AG09319 (cell line): ENCODE measurements at places on chromosomes 13 and 19.

DNA sequence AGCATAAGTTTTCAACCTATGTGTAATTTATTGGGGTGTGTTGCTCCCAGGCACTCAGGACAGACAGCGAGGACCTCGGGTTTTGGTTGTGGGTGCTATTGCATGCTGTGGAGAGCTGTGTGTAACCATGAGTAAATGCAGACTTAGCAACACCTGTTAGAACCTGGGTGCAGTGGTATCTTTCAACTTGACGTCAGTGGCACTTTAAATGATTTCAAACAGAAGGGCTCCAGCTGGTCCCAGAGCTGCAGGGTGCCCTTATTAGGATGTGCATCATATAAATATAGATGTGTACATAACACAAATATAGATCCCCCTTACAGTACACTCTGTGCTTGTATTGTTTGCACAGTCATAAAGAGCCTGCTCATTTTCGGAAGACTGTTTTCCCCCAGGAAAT is 228.3 kb upstream of the IRS2 start:
- no peak for DNase-seq

DNA sequence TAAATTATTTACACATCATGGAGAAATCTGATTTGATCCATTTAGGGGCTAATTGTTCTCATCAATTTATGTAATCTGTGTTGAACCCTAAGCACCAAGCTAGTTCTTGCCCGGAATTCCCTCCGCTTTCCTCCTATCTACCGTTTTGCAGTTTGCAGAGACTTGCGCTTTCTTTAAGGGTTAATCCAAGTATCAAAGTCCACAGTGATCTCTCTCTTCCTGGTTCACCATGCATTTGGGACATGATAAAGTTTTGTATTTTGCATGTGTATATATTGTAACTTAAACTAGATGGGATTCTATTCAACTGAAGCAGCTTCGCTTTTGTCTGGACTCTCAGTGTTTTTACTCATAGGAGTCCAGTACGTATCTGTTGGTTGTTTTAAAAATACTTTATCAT is 13.8 kb upstream of the KLF5 start:
- no peak for DNase-seq

DNA sequence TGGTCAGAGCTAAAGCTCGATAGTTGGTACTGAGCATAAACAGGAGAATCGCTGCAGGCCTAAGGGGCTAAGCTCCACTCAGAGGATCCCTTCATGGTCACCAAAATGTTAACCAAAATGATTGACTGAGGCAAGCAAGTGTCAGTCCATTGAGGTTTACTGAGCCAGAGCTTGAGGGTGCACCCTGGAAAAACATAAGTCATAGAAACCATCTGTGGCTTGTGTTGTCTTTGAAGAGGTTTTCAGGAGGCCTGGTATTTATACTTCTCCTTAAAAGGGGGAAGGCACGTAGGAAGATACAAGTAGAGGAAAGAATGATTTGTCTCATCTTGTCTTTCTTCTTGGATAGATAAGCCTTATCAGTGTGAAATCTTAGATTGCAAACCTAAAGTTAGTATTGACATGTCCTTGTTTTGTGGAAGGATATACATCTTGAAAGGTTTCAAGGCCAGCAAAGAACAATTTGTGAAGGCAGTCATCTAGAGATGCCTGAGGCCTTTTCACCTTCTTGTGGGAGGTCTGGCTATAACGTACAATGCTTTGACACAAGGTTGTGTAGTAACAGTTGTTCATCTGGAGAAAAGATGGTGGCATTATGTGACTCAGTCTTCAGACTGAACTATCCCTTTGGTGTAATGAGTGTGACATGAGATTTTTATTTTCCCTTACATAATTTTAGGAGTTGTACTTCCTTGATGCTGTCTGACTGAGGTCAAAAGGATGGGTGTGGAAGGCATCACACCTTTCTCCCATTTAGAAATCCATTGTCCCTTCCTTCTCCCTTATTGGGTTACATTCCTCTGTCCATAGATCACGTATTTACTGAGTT is 14.7 kb upstream of the CEACAM6 start:
- no peak for DNase-seq

GRCh38 chr13:75803164-75803611 is 167.1 kb downstream of the LMO7 start:
- DNase-seq = no peak

DNA sequence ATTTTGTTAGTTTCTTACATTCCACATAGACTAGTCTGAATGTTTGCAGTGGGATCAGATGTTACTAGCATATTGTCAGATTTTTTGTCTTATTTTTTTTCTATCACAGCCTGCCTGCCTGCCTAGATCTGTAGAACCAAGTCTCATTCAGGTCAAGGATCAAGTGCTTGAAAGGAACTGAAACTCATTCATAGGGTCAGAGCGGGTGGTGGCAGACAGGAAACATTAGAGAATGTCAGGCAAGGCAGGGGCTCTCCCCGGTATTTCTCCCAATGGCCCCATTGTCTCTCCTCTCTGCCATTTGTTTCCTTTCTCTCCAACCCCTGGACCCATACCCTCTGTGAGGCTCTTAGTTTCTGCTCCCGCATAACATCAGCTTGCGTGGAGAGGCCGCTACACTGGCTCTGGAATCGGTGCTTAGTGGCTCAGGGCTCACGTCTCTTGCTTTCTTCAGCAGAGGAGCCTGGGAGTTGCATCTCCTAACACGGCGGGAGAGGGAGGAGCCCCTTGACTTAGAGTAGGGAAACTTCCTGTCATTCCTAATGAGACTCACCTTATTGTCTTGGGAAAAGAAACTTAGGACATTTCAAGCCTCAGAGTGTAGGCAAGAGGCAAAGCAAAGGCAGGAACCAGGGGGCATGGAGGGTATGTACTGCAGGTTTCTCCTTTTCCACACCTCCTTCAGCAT is 35.6 kb upstream of the SPATA13 start:
- no peak for DNase-seq

DNA sequence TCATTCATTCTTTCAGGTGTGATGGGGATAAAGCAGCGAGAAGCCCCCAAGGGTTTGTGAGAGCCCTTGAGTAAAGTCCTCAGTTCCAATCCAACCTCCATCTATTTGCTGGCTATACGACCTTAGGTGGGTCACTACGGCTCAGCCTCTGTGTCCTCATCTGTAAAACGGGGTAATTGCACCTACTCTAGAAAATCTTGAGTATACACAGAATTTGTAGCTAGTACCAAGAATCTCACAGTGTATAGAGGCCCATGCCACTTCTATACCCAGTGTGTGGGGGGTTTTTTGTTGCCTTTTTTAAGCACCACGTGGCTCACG is 406 bp upstream of the DNMT1 start:
- DNase-seq = no peak

DNA sequence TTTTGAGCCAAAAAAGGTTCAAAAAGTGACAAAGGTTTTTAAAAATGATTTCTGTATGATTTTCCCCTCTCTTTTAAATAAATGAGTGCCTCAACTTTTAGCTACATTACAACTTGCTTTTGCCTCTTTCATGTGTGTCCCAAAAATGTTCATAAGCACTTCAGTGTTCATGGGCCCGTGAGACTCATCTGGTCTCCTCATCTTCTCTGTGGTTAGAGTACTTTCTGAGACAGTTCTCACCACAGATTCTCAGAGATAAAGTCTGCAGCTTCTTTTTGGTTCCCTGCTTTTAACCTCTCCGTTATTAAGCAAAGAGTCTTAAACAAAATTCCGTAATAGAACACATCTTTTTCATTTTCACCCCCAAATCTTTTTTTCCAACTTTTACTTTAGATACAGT is 156.9 kb downstream of the DLEU7 start:
- DNase-seq = no peak

DNA sequence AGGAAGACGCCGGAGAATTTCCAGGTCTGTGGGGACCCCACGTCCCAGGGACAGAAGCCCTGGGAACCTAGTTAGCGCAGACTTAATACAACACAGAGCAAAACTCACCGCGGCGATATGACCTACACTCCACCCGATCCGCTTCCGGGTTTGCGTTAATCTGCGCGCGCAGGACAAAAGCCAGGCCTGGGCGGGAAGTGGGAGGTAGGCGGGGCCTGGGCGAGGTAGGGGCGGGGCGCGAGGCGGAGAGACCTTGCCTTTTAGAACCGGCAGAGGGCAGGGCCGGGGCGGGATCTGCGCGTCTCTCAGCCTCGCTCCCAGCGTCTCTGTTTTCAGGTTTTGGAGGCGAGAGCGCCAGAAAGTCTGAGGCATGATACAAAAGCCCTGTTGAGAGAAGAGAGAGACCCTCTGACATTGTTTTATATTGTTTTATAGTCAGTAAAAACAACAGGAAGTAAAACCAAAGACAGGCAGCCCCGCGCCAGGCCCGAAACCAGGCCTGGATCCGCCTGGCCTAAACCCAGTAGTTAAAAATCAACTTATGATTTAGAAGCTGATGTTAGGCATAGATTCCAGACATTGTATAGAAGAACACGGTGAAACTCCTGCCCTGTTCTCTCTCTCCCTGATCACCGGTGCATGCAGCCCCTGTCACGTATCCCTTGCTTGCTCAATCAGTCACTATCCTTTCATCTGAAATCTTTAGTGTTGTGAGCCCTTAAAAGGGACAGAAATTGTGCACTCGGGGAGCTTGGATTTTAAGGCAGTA is at the start of gene ZNF611:
Gene ZNF611 (minus strand): TSS at position 152 of the 769 bp plus-strand sequence. CDS start 19,150 bp downstream, outside the sequence.
- DNase-seq = peak; percentile 84

DNA sequence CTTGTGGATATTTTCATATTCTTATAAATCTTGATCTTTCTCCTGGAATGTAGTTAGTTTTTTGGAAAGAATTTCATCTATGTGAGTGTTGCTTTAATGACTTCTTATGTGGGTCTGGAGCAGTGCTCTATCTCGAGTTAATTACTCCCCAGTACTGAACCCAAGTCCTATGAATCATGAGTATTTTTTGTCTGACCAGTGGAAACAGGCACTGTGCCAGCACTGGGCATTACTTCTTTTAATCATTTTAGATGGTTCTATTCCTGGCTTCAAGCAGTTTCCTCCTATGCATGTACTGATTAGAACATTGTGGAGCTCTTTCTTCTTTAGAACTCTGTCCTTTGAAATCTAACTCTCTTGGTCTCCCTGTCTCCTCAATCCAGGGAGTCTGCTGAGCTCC is 466.3 kb downstream of the PCDH17 start:
- no peak for DNase-seq

GRCh38 chr19:50362030-50362412 is 3.4 kb downstream of the NAPSA start:
- DNase-seq = no peak

DNA sequence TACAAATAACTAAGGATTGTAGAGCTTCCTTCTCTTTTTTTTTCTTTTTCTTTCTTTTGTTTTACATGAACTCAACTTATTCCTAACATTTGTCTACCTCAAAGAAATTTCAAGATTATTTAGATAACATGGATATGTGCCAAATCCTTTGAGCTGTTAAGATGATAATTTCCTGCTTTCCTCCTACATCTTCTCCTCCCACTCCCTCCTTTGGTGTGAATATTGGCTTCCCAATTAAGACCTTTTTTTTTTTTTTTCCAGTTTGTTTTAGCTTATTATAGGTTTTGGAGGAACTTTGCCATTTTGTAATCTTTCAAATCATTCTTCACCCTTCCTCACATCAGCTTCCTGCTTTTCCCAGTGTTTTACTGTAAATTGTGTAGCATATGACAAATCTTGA is 10.6 kb downstream of the NHLRC3 start:
- DNase-seq = no peak
